ENCODE measurements at places on chromosomes 5 and 9.

DNA sequence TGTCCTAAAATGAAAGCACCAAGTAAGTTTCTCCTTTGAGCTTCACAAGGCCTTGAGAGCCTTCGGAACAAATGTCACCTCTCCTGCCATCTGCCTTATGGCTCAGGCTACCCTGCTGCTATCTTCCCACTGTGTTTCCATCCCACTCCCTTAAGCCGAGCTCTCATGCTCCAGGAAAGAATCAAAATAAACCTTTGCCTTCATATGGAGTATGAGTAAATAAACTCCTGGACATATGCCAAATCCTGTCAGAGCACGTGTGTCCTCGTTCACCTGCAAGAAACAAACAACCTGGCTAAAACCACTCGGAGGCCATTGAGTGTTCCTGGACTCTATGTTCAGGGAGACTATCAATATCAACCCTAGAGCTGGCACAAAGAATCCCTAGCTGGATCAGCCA lies 122.3 kb upstream of the CCDC112 start:
- no peak for DNase-seq

DNA sequence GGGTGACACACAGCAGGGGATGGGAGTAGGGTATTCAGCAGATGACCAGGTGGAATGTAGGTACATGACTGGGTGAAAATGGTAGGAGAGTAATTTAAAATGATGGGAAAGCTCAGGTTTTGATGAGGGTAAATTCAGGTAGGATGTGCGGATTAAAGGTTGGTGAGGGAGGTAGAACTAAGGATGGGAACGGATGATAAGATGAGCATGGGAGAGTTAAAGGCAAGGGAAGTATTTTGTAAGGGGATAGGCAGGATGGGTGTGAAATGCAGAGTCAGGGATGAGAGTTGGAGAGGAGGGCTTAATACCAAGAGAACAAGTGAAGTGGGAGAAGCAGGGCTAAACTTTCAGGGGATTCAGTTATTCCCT lies 1.5 kb downstream of the TLN1 start:
- DNase-seq: no peak

- DNase-seq: no peak
Measured at GRCh38 chr9:76580820-76581219, 121.8 kb downstream of the GCNT1 start.

DNA sequence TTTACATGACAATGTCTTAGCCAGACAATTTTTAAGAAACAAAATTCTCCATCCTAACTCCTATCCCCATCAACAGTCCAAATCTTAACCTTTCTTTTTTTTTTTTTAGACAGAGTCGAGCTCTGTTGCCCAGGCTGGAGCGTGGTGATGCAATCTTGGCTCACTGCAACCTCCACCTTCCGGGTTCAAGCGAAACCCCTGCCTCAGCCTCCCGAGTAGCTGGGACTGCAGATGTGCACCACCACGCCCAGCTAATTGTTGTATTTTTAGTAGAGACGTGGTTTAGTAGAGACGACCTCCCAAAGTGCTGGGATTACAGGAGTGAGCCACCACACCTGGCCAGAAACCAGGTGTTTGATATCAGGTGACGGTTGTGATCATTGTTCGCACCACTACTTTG lies 10.2 kb downstream of the ABL1 start:
- DNase-seq: no peak

DNA sequence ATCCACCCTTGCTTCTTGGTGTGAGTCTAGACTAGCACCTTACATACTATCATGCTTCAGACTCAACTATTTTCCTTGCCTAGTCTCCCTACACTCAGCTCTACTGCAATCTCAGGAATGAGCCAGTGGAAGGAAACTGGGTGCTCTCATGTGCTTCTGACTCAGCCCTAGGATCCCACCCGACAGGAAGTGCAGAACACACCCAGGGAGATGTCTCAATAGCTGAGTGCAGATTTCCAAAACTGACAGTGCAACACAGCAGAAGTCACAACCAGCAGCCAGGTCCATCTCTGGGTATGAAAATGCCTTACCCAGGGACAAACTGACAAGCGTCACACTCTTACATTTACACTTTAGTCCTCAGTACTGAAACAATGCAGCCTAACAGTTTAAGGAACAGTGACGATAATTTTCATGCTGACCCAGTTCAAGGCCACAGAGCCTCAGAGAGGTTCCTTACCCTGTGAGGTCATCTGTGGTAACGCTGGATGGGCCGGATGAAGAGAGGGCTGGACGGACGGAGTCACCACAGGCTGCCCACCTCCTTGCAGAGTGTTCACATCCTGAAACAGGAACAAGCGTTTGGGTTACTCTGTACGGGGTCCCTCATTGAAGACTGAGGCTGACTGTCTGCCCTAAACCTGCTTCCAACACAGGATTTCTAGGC lies 33.0 kb downstream of the FKBP15 start:
- no peak for DNase-seq

- no peak for DNase-seq
Measured at GRCh38 chr5:130126746-130127145, 222.5 kb downstream of the CHSY3 start.

- no peak for DNase-seq
Measured at GRCh38 chr9:19689328-19690101, 99.3 kb downstream of the SLC24A2 start.

- no peak for DNase-seq
Measured at GRCh38 chr9:110241858-110242321, 14.4 kb downstream of the TXN start.

GRCh38 chr9:87336914-87337333 lies 160.7 kb upstream of the DAPK1 start:
- peak; percentile 28 for DNase-seq

DNA sequence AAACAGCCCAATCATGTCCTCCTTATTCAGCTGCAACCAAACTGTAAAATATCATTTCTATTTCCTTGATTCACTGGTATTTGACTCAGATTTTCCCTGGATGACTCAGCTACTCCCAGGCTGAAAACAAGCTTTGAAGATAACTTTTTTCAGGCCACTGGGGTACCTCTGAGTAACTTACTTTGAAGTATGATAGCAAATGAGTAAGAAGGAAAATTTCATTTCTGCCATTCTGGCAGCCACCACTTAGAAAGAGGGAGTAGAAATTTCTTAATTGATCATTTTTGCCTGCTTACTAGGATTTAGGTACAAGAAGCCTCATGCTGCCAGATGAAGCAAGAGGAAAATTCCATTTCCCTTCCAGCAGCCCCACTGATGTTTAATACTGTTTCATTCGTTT lies 247.4 kb downstream of the PRELID2 start:
- no peak for DNase-seq

- no peak for DNase-seq
Measured at GRCh38 chr9:70567511-70567910, 153.1 kb upstream of the KLF9 start.

- no peak for DNase-seq
Measured at GRCh38 chr5:123157791-123158581, 68.9 kb downstream of the PRDM6 start.

GRCh38 chr5:50863534-50864170 lies 197.2 kb downstream of the PARP8 start:
- no peak for DNase-seq

GRCh38 chr5:8756498-8757084 lies 789.3 kb downstream of the SEMA5A start:
- DNase-seq: peak; percentile 62

GRCh38 chr5:10308844-10309243 lies 1.1 kb upstream of the CMBL start:
- no peak for DNase-seq

DNA sequence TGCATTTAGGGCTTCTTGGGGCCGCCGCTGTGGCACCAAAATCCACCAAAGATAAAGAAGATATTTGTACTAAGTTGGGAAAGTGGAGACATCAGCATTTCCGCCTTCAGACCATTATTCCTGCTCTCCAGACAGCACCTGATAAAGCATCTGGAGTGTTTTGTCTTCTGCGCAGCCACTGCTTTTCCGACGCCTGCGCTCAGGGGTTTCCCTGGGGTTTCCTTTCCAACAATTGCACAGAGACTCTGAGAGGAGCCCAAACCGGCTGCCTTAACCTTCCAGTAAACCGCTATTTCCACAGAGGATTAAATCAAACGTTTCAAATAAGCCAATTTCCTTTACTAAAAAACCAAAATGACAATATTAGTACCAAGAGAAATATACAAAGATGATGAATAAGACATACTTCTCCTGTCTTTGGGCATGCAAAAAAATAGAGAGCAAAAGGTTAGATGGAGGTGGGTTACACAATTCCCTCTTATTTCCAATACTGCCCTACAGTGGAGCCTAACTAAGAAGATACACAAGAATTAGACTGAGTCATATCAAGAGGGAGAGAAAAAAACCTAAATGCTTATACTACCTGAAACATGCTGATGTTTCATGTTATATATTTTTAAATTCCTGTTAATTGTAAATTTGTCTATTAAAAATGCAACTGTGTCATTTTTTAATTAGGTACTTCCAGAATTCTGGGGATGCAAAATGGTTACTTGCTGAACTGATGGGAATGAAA lies 98.4 kb downstream of the MAPKAP1 start:
- DNase-seq: no peak

GRCh38 chr5:10644192-10644591 lies 80.3 kb downstream of the ANKRD33B start:
- DNase-seq: no peak

DNA sequence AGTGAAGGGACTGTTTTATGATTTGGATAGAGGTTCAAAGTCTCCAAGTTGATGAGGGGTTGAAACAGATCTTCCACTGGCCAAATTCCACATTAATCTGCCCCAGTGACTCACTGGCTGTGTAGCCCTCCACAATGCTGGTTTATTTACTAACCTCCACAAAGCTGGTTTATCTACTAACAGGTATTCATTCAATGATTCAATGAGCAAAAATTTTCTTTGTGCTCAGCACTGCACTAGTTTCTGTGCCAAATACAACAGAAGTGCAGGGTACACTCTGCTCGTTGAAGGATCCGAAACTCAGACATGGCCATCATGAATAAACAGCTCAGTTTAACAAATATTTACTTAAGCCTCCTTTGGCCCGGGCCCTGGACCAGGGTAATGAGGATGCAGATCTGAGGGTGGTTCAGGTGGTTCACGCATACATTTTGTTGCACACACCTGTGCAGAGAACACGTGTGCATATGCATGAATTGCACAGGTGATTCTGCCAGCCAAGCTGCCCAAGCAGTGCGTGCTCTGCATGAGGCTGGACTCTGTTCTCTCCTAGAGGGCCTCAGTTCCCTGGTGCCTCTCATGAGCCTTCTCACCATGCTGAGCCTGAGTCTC lies 71.0 kb downstream of the SH3PXD2B start:
- no peak for DNase-seq

DNA sequence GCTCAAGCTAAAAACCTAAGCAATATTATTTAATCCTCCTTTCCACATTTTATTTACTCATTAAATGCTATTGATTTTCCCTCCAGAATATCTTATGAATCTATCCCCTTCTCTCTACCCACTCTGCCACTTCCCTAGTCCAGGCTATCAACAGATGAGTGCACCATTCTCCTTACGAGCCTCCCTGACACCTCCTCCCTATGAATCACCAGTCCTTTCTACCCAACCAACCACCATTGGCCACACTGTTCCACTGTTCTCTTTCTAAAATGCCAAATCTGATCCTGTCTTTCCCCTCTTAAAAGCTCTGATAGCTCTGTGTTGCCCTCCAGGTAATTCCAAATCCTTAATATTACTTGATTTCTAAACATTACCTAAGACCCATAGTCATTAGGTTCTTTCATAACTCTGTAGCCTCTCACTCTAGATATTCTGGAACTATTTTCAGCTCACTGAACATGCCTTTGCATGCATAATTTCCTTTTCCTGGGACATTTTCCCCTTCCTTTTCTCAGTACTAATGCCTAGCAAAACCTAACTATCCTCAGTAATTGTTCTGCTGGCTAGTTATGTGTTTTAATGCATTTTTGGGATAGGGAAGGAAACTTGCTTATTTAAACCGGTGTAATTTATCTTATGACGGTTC lies 126.3 kb downstream of the UNC13B start:
- no peak for DNase-seq

GRCh38 chr5:115686738-115687074 lies 60.9 kb upstream of the TMED7 start:
- DNase-seq: no peak

DNA sequence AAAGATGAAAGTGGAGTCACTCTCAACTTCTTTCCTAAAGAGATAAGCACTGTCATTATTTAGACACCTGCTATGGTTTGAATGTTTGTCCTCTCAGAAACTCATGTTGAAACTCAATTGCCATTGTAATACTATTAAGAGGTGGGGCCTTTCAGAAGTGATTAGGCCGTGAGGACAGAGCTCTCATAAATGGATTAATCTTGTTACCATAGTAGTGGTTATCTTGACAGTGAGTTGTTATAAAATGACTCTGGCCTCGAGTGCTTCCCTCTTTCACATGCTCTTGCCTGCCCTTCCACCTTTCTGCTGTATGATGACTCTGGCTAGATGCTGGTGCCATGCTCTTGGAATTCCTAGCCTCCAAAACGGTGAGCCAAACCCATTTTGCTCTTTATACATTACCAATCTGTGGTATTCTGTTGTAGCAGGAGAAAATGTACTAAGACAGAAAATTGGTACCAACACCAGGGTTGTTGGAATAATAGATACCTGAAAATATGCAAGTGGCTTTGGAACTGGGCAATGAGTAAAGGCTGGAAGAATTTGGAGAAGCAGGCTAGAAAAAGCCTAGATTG lies 38.0 kb downstream of the GDA start:
- DNase-seq: no peak

DNA sequence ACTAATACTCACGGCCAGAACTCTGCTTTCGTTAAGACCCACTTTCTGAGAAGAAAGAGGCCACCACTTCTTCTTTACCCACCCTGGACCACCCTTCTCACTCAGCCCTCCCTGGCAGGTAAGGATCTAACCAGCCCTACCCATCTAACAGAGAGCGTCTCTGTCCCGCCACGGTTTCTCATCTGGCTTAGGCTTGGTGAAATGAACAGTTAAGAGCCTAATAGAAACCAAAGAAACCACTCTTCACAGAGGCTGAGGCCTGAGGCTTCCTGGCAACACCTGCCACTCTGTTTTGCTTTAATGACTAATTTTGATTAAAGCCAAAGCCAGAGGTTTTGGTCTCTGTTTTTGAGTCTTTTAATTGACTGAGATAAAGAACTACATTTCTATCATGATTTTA lies 354.1 kb upstream of the SLC30A5 start:
- DNase-seq: no peak

DNA sequence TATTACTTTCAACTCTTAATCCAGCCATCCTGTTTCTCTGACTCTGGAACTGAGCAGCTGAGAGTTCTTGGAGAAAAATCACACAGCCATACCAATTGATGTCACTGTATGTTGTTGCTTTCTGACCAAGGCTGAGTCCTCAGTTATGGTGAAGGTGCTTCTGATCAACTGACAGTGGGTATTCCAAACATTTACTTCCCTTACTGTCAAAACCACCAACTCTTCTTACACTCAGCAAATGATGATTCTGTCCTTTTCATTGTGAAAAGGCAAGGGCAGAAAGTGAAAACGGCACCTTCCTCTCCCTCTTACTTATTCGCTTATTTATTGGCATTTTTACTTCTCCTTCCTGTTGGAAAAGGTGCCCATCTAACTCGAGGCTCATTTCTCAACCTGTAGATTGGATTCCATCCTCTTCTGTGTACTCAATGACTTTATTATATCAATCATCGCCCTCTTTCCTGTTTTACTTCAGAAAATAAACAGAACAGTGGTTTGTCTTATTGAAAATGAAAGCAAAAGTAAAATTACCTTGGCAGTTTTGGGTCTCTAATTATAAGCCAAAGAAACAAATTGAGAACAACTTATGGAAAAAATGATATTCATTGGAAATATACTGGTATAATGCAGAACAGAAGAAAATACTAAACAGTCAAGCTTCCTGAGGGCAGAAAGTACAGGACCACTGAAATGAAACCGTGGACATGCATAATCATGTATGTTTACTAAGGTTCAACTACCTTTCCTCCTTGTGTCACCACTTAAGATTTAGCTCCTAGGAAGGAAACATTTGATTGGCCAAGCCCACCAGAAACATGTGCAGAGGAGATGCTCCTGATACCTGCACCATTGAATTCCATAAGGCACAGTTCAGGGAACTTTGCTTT lies 104.5 kb upstream of the CHD1 start:
- no peak for DNase-seq
